Frontal cortex (tissue), 4 donors: ENCODE measurements at places on chromosomes 6 and 20. TPM values are rescaled to one million over a fixed set of nuclear protein-coding genes. Genes with fewer than 3 reads are reported as not detected.

The CST7 gene
- total RNA-seq, result not detected

The GGTLC1 gene
- total RNA-seq, result not detected

The CPXM1 gene
- total RNA-seq, result 7.3 TPM

The MOXD1 gene
- total RNA-seq, result 15.9 TPM

The CBLN4 gene
- 7.7 TPM for total RNA-seq
